Activated effector memory CD4-positive, alpha-beta T cell treated with anti-CD3 and anti-CD28 coated beads, Interleukin-2, amount 50 U/mL, for 16 hours (primary cell): ENCODE measurements at places on chromosomes 6 and 20.

DNA sequence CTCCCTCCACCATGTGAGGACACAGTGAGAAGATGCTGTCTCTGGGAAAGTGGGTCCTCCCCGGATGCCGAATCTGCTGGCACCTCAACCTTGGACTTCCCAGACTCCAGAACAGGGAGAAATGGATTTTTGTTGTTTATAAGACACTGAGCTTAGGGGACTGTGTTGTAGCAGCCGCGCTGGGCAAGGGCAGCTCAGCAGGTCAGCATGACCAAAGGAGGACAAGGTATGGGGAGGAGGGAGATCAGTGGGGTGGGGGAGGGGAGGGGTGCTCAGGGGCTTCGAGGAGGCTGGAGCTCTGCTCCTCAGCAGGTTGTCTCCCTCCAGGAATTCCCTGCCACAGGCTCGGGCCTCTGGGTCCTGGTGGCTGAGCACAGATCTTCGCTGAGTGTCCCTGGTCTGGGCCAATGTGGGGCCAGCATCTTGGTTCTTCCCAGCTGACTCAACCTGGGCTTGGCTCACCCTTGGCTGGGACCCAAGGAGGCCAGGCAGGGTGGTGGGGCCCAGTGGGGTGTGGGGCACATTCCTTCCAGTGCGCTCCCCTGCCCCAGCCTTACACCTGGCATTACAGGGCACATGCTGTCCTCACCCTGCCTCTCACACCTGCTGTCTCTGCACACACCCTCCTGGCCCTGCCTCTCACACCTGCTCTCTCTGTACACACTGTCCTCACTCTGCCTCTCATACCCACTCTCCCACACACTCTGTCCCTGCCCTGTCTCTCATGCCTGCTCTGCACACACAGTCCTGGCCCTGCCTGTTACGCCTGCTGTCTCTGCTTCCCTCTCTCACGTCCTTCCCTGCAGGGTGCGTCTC, 107.3 kb downstream of the SYCP2 start:
- DNase-seq = no peak

DNA sequence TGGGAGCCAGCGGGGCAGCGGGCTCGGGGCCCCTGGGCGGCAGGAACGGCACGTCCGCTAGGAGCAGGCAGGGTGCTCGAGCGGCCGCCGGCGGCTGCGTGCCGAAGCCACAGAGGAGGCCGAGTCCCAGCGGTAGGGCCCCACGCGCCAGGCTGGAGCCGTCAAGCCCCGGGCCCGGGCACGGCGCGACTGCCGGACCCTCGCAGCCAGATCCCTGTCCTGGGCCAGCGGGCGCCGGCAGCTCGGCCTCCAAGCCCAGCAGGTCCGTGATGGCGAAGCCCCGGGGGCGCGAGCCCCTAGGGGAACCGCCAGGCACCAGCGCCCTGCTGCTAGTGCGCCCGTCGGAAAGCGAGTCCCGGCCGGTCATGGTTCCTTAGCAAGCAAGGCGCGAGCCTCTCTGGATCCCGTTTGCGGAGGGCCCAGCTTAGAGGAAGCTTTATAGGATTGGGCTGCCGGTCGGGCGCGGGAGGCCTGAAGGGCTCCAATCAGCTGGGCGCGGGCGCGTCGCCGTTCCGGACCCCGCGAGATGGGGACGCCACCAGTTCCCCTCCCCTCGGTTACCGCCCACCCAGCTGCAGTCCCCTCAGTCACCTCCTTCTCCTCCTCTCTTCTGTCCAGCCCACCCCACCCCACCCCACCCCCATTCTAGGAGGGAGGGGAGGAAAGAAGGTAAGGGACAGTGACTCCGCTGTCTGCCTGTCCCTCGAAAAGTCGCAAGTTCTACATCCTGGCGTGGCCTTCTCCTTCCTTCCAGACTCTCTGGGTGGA, at the start of gene VSX1:
Gene VSX1, minus strand, starts transcription at position 412 of the 768 bp plus-strand sequence. Its CDS starts 45 bp downstream, at position 367.
- DNase-seq = no peak

GRCh38 chr20:34768096-34768495, 57.4 kb downstream of the NCOA6 start:
- no peak for DNase-seq

- no peak for DNase-seq
These were observed 51.9 kb upstream of the MRPS10 start for GRCh38 chr6:42269553-42269952.

DNA sequence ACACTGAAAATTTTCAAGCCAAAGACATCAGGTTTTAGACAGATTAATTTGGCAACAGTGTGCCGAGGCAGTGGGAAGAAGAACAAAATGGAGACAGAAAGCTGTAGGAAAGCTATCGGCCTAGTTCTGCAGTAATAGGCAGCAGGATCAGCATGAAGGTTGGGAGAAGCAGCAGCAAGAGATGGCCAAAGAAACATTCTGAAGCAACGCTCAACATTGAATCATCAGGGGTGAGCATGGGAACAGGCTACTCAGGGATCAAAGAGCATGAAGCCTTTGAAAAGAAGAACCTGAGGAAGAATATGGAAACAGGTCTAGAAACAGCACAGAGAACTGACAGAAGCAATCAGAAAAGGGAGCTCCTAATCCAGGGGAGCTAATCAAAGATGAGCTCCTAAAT, 7.1 kb upstream of the DST start:
- no peak for DNase-seq

- no peak for DNase-seq
These were observed 4.7 kb downstream of the CITED2 start for GRCh38 chr6:139369568-139370282.

DNA sequence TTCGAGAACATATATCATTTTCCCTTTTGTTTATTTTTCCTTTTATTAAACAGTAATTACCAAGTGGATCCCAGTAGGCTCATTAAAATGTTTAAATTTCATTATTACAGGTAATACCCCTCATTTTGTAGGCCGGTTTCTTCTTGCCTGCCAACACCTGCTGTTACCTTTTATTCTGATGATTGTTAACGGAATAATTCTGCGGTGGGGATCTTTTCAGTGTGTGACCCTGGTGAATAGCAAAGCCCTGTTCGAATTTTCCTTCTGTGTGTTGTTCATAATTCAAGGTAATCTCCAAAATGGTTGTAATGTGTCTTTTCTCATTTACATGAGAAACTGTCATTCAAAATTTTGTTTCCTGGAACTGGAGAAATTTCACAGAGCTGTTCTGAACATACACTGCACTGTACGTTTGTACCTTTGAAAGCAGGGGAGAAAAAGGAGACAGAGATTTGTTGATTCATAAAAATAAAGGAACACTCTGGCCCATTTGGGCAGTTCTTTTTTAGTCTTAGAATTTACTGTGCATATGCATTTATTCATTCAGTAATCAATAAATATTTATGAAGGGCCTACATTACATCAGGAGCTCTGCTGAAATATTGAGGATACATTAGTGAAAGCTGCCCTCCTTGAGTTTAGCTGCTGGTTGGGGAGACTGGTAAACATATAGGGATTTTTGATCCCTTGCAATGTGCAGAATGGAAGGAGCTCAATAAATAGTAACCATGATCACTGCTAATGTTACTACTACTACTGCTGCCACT, 502.0 kb downstream of the QKI start:
- no peak for DNase-seq

GRCh38 chr20:19626896-19627295, 131.2 kb upstream of the RIN2 start:
- DNase-seq = no peak

DNA sequence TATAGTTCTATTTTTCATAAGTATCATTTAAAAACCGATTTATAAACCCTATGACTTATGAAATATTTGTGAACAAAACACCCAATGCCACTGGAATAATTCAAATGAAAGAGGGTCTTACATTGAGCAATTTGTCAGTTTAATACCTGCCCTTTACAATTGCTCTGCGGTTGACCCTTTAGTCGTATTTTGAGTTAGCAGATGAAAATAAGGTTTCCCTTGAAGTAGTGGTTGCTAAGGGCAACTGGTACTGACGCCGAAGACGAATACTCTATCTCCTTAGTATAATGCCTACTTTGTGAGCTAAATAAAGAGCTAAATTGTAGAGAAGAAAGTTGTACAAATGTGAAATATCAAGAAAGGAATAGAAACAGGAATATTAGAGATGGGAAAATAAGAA, 69.4 kb downstream of the KCNQ5 start:
- DNase-seq = no peak
